ENCODE measurements at places on chromosomes 11 and 22. TPM values are rescaled to one million over a fixed set of nuclear protein-coding genes. Genes with fewer than 3 reads are reported as not detected.

Gene KDM4E
- not detected for total RNA-seq

Gene AIFM3
- 1.3 TPM for total RNA-seq

Gene MYOD1
- not detected for total RNA-seq

Gene C2CD2L
- total RNA-seq: 1.8 TPM

Gene MYO7A
- total RNA-seq: 0.26 TPM
